Stimulated activated CD8-positive, alpha-beta memory T cell treated with anti-CD3 and anti-CD28 coated beads, Interleukin-4, amount 100 ng/mL, for 4 hours (primary cell): ENCODE measurements at places on chromosomes 1 and 21.

DNA sequence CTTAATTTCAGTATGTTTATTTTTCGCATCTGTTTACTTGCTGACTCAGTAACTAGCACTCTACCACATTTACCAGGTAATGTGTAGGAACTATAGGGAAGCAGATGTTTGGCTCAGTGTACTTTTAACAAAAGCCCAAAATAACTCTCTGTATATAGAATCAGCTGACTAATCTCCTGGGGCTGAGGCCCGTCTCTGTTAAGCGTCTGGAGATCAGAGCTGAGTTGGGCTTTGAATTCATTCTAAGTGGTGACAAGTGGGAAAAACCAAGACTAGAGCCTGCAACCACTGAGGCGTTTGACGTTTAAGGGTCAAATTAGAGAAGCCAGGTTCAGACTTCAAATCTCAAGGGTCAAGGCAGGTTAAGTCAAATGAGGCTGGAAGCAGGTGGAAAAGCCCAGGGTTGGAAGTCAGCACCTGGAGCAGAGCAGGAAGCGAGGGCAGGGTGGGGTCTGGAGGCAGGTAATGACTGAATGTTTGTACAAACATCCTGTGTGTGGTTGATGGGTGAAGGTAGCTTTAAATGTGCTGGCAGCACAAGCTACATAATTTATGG, 56.8 kb upstream of the LYST start:
- no peak for DNase-seq

GRCh38 chr1:12503709-12504108, 114.3 kb downstream of the DHRS3 start:
- DNase-seq = no peak

- DNase-seq = no peak
Measured at GRCh38 chr21:16773206-16773605, 739.6 kb upstream of the CXADR start.

DNA sequence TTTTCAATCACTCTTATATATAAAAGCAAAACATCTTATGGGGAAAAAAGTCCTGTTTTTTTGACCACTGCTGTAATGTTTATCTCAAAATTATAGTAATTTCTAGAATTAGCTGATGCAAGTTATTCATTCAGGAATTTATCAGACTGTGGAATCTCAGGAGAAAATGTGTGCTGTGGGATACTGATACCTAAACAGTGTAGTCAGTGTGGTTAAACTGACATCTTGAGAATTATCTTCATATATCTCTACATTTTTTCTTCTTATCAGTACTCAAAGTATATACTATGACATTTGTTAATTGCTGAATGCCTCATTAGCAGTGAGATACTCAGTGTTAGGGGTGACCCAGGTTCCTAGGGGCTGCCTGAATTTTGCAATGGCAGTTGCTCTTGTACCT, 839.3 kb downstream of the KCNT2 start:
- DNase-seq = no peak

GRCh38 chr1:12617511-12617900, 504 bp downstream of the DHRS3 start:
- DNase-seq = no peak

- no peak for DNase-seq
Measured at GRCh38 chr1:31753707-31754349, 10.3 kb downstream of the ADGRB2 start.

DNA sequence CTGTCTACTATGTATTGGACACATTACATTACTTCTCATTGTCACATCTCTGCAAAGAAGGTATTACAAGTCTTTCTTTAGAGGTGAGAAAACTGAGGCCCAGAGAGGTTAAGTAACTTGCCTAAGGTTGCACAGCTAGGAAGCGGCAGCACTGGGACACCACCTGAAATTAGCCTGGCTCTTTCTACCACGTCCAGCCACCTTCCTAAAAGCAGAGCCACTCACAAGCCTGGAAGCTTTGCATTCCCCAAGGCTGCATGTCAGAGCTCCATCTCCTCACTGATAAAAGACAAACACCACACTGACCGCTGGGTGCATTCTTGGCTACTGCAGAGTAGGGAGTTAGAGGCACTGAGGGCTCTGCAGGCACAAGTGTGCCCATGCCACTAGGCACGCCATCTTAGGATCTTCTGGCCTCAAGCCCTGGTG, 2.4 kb downstream of the CD247 start:
- DNase-seq = no peak

DNA sequence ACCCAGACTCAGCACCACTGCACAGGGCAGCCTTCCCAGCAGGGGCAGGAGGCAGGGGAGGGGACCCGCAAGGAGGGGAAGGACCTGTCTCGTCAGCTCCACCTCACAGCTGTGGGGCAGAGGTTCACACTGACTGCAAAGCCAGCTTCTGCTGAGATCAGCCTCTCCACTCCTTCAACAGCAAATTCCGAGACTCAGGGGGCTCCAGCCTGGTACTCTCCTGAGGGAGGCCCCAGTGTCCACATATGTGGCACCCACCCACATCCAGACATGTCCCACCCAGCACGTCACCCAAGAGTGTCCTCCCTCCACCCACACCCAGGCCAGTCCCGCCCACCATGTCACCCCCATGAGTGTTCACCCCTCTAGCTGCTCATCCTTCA, 329.5 kb downstream of the NPHP4 start:
- DNase-seq = no peak

DNA sequence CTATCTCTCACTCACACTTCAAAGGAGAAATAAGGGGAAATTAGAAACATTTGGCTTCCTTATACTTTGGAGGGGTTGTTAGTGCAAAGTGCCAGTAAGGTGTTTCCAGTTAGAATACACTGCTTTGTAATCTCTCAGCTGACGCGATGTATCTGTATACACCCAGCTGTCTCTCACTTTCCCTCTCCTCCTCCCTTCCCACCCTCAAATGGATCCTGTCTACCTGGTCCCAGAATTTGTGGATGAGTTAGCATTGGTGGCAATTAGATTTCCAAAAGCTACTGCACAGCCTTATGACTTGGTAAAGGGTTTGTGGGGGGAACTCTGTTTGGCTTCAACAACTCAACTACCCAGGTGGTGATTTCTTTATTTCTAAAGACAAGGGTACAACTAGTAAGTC, 10.5 kb downstream of the ATP1B1 start:
- no peak for DNase-seq

DNA sequence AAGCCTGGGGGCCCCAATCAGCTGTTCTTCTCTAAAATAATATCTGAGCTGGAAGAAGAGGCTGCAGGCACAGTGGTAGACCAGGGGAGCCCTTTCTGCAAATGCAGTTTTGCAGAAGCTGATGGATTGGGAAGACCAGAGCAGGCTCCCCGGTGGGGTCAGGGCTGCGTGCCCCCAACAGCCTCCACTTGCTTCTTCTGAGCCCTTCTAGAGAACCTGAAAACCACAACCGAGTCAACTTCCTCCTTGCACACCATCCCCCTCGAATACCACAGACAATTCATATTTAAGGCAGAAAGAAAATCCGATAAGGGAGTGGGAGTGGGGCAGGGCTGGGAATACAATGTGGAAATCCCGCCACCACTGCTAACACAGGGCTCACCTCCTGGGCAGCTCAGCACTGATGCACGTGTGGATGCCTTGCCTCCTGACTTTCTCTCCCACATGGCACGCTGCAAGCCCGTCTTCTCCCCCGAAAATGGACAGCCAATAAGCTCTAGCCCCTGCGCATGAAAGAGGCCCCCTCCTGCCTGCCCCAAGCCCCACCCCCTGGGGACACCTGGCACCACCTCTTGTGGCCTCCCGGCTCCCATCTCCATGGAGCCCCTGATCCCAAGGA, 25.4 kb upstream of the ALDH4A1 start:
- DNase-seq = no peak

GRCh38 chr1:110348050-110348449, 8.9 kb downstream of the RBM15 start:
- no peak for DNase-seq
